Osteocyte (in vitro differentiated cells): ENCODE measurements at places on chromosomes 6 and 20. TPM values are rescaled to one million over a fixed set of nuclear protein-coding genes. Genes with fewer than 3 reads are reported as not detected.

- peaks cover 3% of the 10 kb centered on the region for H3K4me1 ChIP-seq
- H3K27ac ChIP-seq = no peak overlapping the region
- no peak for DNase-seq
These were observed 107.4 kb downstream of the B3GAT2 start for GRCh38 chr6:70849348-70850069.

- peaks cover 30% of the 10 kb centered on the region for H3K4me1 ChIP-seq
- peaks cover 94% of the 10 kb centered on the region for H3K27me3 ChIP-seq
- peak within 1 kb of the TSS; percentile 42 for H3K4me3 ChIP-seq
- H3K27ac ChIP-seq = no peak within 1 kb of the TSS
- no peak for DNase-seq
These were observed at the start of gene TCF21 for GRCh38 chr6:133888929-133889556. Gene TCF21 (plus strand): TSS chr6:133889113. CDS start chr6:133889398, 285 bp downstream.

GRCh38 chr20:15380770-15381169 lies 1043.4 kb upstream of the FLRT3 start:
- no peaks in the 10 kb centered on the region for H3K4me1 ChIP-seq
- no peak overlapping the region for H3K4me3 ChIP-seq
- H3K27ac ChIP-seq = no peak overlapping the region
- H3K27me3 ChIP-seq = peaks cover 3% of the 10 kb centered on the region

- H3K36me3 ChIP-seq = no peaks in the 10 kb centered on the region
- peak; percentile 76 for DNase-seq
- no peaks in the 10 kb centered on the region for H3K4me1 ChIP-seq
These were observed 119.9 kb upstream of the CST7 start for GRCh38 chr20:24828992-24829648.

SLC22A2 gene
- total RNA-seq = not detected in 2 replicates

STX11 gene
- 0.86 and 1.6 TPM in 2 replicates for total RNA-seq

GRCh38 chr6:137903933-137904821 lies 37.1 kb downstream of the TNFAIP3 start:
- H3K27ac ChIP-seq = no peak overlapping the region
- DNase-seq = no peak
- no peak overlapping the region for H3K4me3 ChIP-seq
- H3K27me3 ChIP-seq = no peaks in the 10 kb centered on the region
- H3K36me3 ChIP-seq = no peaks in the 10 kb centered on the region

DNA sequence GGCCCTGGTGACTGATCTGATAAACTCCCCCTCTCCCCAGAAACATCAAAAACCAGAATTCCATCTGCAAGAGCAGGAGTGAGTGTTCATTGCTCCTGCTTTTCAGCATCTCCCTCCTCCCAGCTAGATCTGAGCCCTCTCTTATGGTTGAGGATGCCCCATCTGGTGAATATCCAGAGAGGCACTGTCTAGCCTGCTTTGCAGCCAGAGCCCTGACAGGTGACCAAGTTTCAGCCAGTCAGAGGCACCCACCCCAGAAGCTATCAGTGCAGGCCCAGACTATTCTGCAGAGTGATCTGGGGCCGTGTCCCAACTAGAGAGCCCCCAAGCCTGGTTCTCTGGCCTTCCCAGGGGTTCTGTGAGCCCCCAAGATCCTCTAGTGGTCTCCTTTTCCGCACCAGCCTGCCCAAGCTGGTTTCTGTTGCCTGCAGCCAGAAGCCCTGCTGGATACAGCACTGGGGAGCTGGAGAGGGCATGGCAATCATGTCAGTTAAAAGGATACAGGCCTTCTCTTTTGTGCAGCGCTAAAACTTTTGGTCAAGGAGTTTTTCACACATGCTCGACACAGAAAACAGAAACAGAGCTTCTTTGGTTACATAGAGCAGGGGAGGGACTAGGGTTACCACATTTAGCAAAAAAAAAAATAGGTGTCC lies 6.6 kb upstream of the BMP7 start:
- H3K27ac ChIP-seq = no peak overlapping the region
- H3K27me3 ChIP-seq = peaks cover 73% of the 10 kb centered on the region
- DNase-seq = no peak
- no peaks in the 10 kb centered on the region for H3K36me3 ChIP-seq
- H3K4me1 ChIP-seq = no peaks in the 10 kb centered on the region

- H3K27me3 ChIP-seq = no peaks in the 10 kb centered on the region
- peaks cover 17% of the 10 kb centered on the region for H3K36me3 ChIP-seq
- H3K27ac ChIP-seq = no peak overlapping the region
- no peak for DNase-seq
These were observed 5.5 kb upstream of the ABCF1 start for GRCh38 chr6:30565772-30566171.

GRCh38 chr6:133893946-133894345 lies 5.0 kb downstream of the TCF21 start:
- H3K27ac ChIP-seq = no peak overlapping the region
- peaks cover 36% of the 10 kb centered on the region for H3K4me1 ChIP-seq
- no peaks in the 10 kb centered on the region for H3K36me3 ChIP-seq
- H3K27me3 ChIP-seq = peaks cover 94% of the 10 kb centered on the region
- no peak overlapping the region for H3K4me3 ChIP-seq
- DNase-seq = no peak
